ENCODE measurements at places on chromosomes 1 and 21.

- DNase-seq = no peak
Observed at GRCh38 chr21:40173816-40174215, 306.6 kb downstream of the PCP4 start.

- DNase-seq = no peak
Observed at GRCh38 chr1:31377364-31377863, 4.5 kb upstream of the FABP3 start.

DNA sequence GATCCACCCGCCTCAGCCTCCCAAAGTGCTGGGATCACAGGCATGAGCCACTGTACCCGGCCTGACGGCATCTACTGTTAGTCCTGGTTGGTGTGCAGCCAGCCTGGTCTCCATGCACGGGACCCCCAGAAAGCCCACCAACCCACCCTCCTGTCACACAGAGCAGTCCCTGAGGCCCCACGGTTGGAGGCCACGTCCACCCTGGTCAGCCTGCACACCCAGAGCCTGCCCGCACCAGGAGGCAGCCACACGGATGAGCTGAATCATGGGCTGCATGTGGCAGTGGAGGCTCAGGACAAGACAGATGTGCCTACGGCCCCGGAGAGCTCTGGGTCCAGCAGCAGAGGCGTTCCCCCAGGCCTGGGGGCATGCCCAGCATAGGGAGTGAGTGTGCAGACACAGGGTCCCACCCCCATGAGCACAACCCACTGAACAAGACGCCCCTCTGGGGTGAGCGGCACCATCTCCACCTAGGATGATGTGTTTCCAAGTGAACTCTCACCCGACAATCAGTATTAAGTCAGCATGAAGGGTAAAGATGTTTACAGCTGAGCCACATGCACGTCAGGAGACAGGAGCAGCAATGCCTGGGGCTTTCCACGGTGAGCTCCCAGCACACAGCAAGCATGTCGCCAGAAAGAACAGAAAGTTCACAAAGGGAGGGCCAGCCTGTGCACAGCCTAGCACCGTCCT lies 102.1 kb downstream of the WDR4 start:
- no peak for DNase-seq

- DNase-seq = no peak
Observed at GRCh38 chr1:61807606-61808140, 65.4 kb downstream of the PATJ start.

- no peak for DNase-seq
Observed at GRCh38 chr1:22848405-22848804, 124.3 kb downstream of the LACTBL1 start.

DNA sequence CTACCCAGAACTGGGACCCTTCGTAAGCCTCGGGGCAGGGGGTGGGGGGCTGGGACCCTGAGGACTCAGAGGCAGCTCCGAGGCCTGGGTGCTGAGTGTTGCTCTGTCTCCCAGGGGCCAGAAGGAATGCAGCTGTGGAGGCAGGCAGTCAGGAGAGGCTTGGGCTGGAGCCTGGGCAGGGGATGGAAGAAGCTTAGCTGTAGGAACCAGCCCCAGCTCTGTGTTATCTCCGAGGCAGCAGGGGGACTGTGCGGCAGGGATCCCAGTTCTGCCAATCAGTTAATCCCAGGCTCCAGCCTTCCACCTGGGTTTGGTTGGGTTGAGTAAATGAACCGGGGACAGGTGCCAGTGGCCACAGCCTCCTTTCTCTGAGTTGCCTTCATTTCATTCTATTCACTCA lies 8.2 kb upstream of the GRIK3 start:
- DNase-seq = no peak

GRCh38 chr1:244349103-244349531 lies 102.6 kb downstream of the ADSS2 start:
- DNase-seq = no peak

GRCh38 chr1:195243492-195243891 lies 1364.7 kb downstream of the KCNT2 start:
- DNase-seq = no peak

- no peak for DNase-seq
Observed at GRCh38 chr1:150061632-150062101, 5.9 kb upstream of the VPS45 start.

DNA sequence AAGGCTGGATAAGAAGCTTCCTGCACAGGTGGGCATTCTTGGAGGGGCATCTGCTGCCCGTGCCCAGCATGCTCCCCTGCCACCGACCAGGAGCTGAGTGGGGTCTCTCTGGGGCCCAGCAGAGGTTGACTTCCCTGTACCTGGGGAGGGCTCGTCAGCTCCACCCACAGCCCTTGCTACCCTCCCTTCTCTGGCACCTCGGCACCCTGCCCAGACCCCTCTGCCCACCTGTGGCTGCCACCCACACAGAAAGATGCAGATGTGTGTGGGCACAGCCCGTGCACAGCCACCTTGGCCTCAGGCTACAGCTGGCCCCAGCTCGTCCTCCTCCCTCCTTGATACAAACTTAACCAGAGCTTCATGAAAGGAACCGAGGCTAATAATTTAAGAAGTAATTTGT lies 241.2 kb upstream of the VAMP3 start:
- no peak for DNase-seq

DNA sequence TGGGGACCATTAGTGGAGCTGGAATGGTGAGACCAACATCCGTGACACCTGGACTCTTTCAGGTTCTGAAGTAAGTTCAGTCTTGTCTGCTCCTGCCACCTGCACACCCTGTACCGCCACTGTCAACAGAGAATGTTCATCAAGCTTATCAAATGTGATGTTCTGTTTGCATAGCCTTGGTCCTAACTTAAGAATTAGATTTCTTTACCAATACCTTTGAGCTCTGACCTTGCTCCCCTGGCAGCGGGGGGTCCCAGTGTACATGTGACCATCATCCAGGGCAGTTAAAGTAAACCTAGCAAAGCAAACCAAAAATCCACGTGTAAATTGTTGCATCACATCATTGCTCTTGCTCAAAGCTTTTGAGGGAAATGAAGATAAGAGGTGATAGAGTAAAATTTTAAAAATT lies 14.5 kb downstream of the SLC25A33 start:
- DNase-seq = no peak

Data from T-helper 2 cell treated with Interferon-gamma antibody and Interleukin-4, amounts not matched to agents 5 μg/mL and 100 μg/mL, for 36 hours (primary cell).